ENCODE measurements at places on chromosomes 13 and 19.

GRCh38 chr19:32652894-32653598 lies 21.9 kb downstream of the ANKRD27 start:
- DNase-seq: peak; percentile 65

- DNase-seq: peak; percentile 20
Measured at GRCh38 chr19:20414120-20414519, 151.5 kb downstream of the ZNF737 start.

DNA sequence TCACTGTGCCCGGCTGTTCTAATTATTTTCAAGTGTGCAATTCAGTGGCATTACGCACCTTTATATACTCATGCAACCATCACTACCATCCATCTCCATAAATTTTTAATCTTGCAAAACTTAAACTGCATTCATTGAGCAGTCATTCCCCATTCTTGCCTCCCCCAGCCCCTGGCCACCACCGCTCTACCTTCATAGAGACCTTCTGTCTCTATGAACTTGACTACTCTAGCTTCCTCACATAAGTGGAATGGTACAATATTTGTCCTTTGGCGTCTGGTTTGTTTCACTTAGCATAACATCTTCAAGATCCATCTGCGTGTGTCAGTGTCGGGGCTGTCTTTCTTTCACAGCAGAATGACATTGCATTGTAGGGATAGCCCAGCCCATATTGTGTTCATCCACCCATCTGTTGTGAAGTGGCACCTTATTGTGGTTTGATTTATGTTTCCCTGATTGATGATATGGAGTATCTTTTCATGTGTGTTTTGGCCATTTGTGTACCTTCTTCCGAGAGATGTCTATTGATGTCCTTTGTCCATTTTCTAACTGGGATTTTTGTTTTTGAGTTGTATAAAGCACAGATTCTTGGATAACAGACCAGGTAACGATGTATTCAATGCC lies 64.8 kb upstream of the FLT1 start:
- no peak for DNase-seq

DNA sequence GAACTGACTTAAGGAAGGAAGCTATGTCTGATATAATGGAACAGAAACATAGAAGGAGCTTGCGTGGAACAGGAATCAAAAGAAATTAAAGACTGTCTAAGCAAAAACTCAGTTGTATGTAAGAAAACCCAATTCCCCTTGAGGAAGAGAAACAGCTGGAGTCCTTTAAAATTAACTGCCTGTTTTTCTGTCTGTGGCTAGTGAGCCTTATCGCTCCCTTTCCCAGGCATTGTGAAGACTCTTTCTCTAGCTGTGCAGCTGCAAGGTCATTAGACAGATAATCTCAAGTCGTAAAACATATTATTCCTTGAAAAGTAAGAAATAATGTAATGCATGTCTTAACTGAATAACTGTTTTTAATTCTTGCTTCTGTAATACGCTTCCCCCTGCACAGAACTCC lies 39.7 kb upstream of the IGSF23 start:
- no peak for DNase-seq

DNA sequence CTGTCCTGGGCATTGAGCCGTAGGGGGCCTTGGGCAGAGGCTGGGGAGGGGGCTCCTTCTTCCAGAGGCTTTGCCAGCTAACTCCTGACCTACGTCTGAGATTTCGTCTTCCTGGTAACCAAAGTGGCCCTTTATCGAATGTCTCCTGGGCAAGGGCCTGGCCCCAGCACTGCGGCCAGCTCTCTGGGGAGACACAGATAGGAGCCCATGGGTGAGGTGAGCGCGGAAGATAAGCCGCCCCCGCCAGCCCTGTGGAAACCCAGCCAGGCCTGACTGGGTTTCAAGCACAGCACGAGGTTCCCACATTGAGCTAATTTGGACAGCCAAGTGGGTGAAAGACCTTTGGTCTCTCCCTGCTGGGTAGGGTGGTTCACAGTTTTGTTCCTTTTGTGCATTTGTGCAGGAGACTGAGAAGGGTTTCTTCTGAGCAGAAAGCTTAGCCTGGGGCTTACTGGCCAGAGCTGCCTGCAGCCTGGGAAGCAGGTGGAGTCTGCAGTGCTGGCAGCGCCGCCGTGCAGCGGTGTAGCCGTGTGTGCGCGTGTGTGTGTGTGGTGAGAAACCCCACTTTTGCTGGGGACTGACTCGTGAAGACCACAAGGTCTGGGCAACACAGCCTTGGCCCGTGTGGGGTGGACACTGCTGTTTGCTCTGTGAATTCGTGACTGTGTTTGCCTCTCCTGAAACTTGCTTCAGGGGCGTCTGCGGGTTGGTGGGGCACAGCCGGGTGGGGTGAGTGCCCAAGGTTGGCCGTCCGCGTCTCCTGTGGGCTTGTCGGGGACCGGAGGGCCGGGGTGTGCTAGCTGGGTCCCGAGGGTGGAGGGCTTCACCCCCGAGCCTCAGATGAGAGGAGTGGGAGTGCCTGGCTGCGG lies 2.5 kb downstream of the BSG start:
- DNase-seq: peak; percentile 61

All from iris pigment epithelial cell (primary cell).